H54 (cell line): ENCODE measurements at places on chromosomes 2 and 18.

GRCh38 chr2:157439824-157440186 is 4.1 kb downstream of the CYTIP start:
- no peak for DNase-seq

GRCh38 chr2:183010112-183010511 is 28.1 kb downstream of the NCKAP1 start:
- peak; percentile 12 for DNase-seq

- no peak for DNase-seq
Measured at GRCh38 chr18:63528863-63529492, 13.2 kb upstream of the SERPINB12 start.

DNA sequence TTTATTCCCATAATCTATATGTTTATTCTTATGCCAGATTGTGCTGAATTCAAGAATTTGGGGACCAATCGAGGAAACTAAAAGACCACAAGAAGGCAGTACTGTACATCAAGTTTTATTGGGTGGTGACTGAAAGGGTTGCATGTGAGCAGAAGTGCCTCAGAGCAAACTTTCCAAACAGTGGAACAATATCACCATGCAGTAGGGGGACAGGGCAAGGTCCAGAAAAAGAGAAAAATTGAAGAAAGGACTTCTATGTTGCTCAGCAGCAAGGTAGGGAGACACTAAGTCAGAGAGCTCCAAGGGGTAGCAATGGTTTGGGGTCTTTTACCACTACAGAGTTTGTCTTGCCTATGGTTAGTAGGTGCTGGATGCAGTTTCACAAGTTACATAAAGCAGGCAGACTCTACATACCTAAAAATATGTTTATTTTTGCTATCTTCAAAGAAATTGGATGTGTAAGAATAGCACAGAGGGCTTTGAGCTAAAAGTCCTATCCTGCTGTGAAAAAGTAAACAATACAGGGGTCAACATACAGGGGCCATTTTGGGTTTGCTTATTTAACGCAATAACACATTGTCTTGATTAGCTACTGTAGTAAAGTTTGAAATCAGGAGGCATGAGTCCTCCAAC is 43.8 kb upstream of the ZBTB14 start:
- no peak for DNase-seq

DNA sequence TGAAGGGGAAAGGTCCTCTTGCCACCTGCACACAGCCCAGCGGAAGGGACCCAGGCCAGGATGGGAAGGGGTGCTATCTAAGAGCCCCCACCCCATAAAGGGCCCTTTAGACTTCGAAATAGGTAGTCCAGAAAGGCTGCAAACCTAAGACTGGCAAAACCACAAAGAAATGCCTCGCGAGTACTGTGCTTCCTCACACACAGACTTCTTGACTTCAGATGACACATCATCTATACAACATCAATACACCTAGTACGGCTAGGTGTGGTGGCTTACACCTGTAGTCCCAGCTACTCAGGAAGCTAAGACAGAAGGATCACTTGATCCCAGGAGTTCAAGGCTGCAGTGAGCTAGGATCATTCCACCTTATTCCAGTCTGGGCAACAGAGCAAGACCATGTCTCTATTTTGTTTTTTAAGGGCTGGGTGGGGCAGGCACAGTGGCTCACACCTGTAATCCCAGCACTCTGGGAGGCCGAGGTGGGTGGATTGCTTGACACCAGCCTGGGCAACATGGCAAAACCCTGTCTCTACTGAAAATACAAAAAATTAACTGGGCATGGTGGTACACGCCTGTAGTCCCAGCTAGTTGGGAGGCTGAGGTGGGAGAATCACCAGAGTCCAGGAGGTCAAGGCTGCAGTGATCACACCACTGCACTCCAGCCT is 125.8 kb downstream of the CABLES1 start:
- no peak for DNase-seq

DNA sequence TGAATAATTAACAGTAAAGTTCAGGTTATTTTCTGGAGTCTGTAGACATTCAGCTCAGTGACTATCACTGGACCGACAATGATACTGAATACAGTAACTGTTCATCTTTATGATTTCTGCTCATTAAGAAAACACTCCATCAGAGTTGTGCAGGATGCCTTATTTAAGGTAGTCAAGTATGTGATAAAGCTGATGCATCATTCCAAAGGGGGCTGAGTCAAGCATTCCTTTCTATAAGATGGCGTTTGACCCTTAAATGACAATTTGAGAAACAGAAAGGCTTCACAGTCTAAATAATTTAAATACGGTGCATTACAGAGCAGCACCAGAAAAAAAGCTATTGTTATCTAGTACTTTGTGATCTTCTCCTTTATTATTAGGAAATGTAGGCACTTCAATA is 131.1 kb downstream of the CDH2 start:
- no peak for DNase-seq
